ENCODE measurements at places on chromosomes 16 and 17. TPM values are rescaled to one million over a fixed set of nuclear protein-coding genes. Genes with fewer than 3 reads are reported as not detected.

The KIF2B gene
- not detected for polyA plus RNA-seq

The SLC25A11 gene
- polyA plus RNA-seq = 76.1 TPM

The ERI2 gene
- polyA plus RNA-seq = 28.2 TPM

The MAF gene
- polyA plus RNA-seq = 55.5 TPM

The DUS2 gene
- 13.7 TPM for polyA plus RNA-seq

The PRDM7 gene
- 0.53 TPM for polyA plus RNA-seq

The RASD1 gene
- polyA plus RNA-seq = 2.6 TPM

The ENGASE gene
- polyA plus RNA-seq = 29.0 TPM

The RNF222 gene
- not detected for polyA plus RNA-seq

The ABCC12 gene
- 0.13 TPM for polyA plus RNA-seq

The MYLK3 gene
- 1.8 TPM for polyA plus RNA-seq

The TNRC6C gene
- polyA plus RNA-seq = 14.0 TPM

The SULT1A1 gene
- polyA plus RNA-seq = 25.8 TPM

The NUTF2 gene
- polyA plus RNA-seq = 139 TPM

The MRM3 gene
- 20.1 TPM for polyA plus RNA-seq

The HOXB4 gene
- polyA plus RNA-seq = 26.4 TPM

The MYH2 gene
- not detected for polyA plus RNA-seq

The KCNJ18 gene
- polyA plus RNA-seq = not detected

The CA7 gene
- 0.28 TPM for polyA plus RNA-seq

The ZNF213 gene
- polyA plus RNA-seq = 13.3 TPM

The DPEP1 gene
- 62.6 TPM for polyA plus RNA-seq

The KRTAP1-5 gene
- polyA plus RNA-seq = not detected

The SLC52A1 gene
- polyA plus RNA-seq = 0.47 TPM

The AANAT gene
- polyA plus RNA-seq = 0.37 TPM

The IGSF6 gene
- 7.1 TPM for polyA plus RNA-seq

The SEZ6L2 gene
- 12.4 TPM for polyA plus RNA-seq

The SHISA6 gene
- 1.1 TPM for polyA plus RNA-seq

The KRT39 gene
- polyA plus RNA-seq = not detected

The KRT33A gene
- polyA plus RNA-seq = not detected

The TNP2 gene
- not detected for polyA plus RNA-seq

The C16orf92 gene
- not detected for polyA plus RNA-seq

The KCNH4 gene
- 0.03 TPM for polyA plus RNA-seq

The MYO15A gene
- 5.9 TPM for polyA plus RNA-seq

The RPH3AL gene
- 12.7 TPM for polyA plus RNA-seq

The PIP4K2B gene
- 80.9 TPM for polyA plus RNA-seq

The CES1 gene
- 2.2 TPM for polyA plus RNA-seq

The BBS2 gene
- 92.6 TPM for polyA plus RNA-seq
